ENCODE measurements at places on chromosomes 16 and 17.

DNA sequence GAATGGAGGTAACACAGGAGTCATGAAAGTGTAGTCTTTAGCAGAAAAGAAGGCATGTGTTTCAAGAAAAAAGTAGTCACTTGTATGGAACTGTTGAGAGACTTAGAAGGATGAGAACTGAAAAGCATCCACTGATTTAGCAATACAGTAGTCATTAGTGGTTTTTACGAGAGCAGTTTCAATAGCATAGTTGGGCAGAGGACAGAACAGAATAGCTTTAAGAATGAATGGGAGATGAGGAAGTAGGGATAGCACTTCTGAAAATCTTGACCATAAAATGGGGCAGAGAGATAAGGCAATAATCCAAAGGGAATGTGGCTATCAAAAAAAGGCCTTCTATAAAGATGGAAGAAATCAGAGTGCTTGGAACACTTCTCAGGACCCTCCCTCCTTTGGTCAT, 64.8 kb upstream of the C17orf78 start:
- no peak for DNase-seq

GRCh38 chr17:58121925-58122324, 26.3 kb upstream of the OR4D1 start:
- no peak for DNase-seq

- DNase-seq = no peak
These were observed 104.0 kb upstream of the CCL2 start for GRCh38 chr17:34151102-34151501.

DNA sequence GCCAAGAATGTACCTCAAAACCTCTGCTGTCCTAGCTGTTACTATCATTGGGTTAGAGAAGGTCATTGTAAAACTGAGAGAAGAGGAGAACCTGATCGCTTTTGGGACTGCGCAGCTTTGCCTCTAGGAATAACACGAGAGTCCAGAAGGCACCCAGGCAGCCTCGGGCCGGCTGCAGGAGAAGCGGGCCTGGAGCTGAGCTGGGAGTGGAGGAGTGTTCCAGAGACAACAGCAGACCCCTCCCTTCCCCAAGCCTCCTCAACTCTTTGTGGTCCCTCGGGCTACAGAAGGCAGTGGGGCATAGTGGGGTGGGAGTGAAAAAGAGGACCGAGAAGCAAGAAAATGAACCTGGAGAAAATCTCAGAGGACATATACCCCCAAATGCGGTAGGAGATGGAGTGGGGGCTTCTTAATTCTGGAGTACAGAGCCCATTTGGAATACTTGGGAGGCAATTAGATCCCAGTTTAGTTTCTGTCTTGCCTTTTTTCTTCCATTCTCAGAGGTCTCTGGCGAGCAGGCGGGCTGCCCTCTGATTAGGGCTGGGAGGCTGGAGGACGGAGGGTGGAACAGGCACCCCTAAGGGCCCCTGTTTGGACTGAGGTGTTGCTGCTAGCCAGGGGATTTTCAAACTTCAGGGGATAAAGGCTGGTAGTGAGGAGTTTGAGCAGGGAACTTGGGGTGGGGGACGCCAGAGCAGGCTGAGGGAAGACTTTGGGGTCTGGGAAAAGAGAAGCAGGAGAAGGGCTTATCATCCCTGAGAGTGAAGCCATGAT, 13.3 kb upstream of the HOXB2 start:
- DNase-seq = no peak

DNA sequence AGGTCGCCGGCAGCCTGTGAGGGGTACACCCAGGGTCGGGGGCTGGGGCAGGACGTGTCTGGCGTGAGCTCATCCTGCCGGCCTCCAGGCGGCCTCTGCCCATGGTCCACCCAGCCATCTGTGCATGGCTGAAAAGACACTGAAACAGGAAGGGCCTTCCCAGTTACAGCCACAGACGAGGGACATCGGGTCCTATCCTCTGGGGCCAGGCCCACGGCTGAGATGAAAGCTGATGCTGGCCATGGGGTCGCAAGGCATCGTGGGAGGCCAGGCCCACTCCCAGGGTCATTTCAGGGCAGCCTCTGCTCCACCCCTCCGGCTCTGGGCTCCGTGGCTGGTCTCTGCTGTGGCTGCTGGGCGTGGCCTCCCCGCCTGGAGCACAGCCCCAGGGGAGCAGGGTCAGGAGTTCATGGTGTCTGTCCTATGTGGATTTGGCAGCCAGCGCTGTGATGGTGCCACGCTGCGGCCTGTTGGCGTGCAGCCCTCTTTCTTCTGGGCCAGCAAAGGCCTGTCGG, 16.6 kb upstream of the ATP6V0C start:
- no peak for DNase-seq

GRCh38 chr16:68273896-68274295, 9.6 kb downstream of the SLC7A6 start:
- no peak for DNase-seq

- no peak for DNase-seq
These were observed 3.1 kb downstream of the PLCG2 start for GRCh38 chr16:81782236-81782635.

All from renal cortex interstitium (tissue), 15 donors.